ENCODE measurements at places on chromosomes 4 and X.

- DNase-seq = no peak
These were observed 3.6 kb upstream of the ASB11 start for GRCh38 chrX:15319075-15319474.

- DNase-seq = no peak
These were observed 26.0 kb downstream of the AFM start for GRCh38 chr4:73507541-73507940.

- no peak for DNase-seq
These were observed 4.1 kb downstream of the PRIMPOL start for GRCh38 chr4:184653650-184654049.

DNA sequence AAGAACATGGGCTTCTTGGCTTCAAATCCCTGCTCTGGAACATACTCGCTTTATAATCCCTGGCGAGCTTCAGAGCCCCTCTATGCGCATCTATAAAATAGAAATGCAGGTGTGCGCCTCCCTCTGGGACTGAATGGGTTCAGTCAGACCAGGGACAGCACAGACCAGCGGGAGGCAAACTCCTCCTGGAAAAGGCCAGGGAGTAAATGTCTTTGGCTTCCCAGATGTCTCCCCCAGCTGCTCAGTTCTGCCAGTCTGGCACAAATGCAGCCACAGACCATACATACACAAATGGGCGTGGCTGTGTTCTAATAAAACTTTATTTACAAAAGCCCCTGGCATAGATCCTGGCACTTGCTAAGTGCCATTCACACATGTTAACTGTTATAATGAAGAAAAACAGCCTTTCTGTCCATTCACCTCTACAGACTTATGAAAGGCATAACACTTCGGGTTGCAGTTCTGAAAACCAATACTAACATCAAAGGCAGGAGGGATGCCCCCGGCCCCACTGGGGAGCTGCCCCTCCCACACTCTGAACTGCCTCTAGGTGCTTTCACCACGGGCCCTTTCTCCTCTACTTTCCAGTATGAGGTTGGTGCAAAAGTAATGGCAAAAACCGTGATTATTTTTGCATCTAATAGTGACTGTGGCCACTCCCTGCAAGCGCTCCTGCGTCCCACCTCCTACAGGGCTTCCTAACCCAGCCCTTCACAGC lies 4.6 kb downstream of the JAKMIP1 start:
- no peak for DNase-seq

DNA sequence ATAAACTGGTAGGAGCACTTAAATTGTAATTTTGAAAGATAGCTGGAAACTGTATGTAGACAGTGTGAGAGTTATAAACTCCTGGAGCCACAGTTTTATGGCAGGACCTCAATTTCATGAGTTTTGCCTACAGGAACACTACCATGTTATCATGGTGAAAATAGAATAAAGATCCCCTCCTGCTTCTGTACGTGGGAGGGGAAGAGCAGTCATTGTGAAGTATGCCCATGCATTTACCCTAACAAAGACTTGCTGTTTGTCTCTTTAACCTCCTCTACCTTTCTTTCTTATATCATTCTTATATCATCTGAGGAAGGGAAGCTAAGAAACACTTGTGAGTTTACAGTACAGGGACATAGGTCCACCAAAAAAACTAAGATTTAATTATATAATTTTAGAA lies 327.0 kb downstream of the PCDH10 start:
- DNase-seq = no peak

- no peak for DNase-seq
These were observed 1.1 kb upstream of the PGRMC2 start for GRCh38 chr4:128288689-128289106.

GRCh38 chr4:145879598-145879997 lies 59.0 kb downstream of the ZNF827 start:
- no peak for DNase-seq

- no peak for DNase-seq
These were observed 25.8 kb downstream of the CRMP1 start for GRCh38 chr4:5866841-5867813.

- no peak for DNase-seq
These were observed 6.3 kb upstream of the FAM200B start for GRCh38 chr4:15675356-15675755.

- DNase-seq = no peak
These were observed 378.4 kb downstream of the PABPC4L start for GRCh38 chr4:133823177-133823576.

DNA sequence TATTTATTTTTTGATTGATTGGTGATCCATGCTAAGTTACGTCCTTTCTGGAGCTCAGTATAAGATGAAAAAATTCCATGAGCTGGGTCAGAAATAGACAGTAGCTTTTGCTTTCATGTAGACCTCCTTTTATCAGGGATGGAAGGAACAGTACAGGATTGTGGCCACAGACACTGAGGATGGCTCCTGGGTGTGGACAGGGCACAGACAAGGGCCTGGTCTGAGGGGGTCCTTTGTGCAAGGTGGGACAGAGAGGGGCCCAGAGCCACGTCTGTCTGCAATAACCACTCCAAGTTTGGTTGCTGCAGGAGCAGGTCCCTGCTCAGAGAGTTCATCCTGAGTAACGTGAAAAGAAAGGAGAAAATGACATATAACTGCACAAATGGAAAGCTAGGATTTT lies 127.1 kb downstream of the ENPP6 start:
- DNase-seq = no peak

DNA sequence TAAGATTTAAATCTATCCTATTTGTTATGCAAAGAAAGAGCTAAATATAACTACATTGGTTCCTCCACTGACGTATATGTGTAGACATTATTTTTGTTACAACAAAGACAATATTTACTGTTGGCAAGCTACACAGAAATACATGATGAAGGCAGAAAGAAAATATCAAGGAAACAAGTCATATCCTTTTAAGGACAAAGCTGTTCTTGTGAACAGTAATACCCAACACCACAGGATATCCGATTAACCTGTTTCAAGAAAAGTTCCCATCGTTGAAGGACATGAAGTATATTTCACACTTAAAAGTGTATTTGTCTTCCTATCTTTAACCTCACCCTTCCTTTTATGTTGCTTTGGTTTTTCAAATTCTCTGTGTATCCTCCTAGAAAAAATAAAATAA lies 235.8 kb upstream of the AADAT start:
- DNase-seq = no peak

GRCh38 chrX:73916931-73917667 lies 354.1 kb downstream of the CHIC1 start:
- DNase-seq = no peak

DNA sequence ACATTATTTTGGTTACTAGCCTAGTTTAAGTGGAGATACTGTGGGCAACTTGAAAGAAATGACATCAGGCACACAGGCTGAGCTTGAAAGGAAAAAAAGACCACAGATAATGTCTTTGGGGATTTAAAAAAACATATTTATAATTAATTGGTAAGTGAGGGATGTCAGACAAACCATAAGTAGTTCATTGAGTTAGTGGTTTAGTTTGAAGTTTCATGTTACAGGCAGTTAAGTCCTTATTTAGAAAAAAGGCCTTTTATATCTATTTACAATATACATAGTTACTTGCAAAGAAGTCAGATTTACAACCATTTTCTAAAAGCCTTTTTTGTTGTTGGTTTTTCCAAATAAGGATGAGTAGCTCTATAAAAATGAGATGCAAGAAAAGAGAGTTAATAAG lies 89.2 kb downstream of the CDS1 start:
- DNase-seq = no peak

GRCh38 chrX:65647801-65648200 lies 19.7 kb upstream of the MSN start:
- DNase-seq = no peak

DNA sequence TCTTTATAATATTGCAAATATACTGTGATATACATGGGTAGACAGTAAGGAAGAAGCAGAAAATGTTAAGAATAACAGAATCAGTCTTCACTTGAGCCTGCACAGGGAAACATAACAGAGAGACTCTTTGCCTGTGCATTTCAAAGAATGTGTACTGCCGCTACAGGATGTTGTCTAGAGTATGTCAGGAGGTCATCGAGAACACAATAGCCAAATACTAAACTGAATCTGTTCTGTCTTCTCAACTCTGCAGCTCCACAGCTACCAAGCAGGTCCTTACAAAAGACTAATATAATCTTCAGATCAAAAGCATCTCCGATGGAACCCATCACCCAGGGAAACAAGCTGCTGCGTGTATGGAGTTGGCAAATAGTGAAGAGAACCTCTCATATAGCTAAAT lies 471.5 kb downstream of the PCDH10 start:
- DNase-seq = no peak

DNA sequence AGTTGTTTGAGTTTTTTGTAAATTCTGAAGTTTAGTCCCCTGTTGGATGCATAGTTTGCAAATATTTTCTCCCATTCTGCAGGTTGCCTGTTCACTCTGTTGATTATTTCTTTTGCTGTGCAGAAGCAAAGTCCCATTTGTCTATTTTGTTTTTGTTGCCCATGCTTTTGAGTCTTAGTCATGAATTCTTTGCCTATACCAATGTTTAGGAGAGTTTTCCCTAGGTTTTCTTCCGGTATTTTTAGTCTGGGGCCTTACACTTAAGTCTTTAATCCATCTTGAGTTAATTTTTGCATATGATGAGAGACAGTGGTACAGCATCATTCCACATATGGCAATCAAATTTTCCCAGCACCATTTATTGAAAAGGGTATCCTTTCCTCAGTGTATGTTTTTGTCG lies 405.8 kb upstream of the RPS6KA3 start:
- DNase-seq = no peak

- no peak for DNase-seq
These were observed 21.7 kb upstream of the TBC1D8B start for GRCh38 chrX:106780664-106781377.

DNA sequence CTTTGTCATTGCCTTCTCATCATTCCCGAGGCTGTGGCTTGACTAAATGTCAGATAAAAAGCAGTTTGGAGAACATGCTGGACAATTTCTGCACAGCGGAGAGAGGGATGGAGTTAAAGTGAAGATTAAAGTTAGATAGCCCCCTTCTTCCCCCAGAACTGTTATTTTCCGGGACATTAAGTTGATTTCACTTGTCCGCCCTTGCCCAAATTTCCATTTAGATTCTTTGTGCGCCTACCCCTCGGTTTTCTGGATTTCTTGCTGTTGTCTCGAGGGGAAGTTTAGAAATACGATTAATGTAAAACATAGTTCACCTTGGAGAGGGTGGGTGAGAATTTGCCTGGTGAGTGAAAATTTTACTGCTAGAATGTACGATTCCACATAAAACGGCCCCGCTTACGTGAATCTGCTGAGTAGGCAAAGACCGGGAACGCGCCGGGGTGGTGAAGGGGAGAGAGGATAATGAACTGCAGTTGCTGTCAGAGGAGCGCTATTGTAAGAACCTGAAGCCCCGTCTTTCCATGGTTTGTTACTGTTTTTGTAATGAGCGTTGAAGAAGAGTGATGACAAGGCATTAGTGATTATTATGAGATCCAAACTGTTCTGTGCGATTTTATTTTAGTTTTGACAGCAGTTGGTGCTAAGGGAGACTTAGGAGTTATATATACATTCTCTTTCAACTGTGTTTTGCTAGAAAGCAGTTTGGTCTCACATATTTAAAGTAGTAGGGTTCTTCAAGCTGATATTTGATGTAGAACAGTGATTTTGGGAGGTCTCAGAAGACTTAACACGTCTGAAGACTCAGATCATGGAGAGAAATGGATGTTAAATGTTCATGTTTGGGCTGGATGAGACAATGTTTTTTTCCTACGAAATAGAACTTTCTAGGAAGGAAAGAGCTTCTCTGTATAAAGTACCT lies 73.0 kb downstream of the AFF1 start:
- DNase-seq = no peak

DNA sequence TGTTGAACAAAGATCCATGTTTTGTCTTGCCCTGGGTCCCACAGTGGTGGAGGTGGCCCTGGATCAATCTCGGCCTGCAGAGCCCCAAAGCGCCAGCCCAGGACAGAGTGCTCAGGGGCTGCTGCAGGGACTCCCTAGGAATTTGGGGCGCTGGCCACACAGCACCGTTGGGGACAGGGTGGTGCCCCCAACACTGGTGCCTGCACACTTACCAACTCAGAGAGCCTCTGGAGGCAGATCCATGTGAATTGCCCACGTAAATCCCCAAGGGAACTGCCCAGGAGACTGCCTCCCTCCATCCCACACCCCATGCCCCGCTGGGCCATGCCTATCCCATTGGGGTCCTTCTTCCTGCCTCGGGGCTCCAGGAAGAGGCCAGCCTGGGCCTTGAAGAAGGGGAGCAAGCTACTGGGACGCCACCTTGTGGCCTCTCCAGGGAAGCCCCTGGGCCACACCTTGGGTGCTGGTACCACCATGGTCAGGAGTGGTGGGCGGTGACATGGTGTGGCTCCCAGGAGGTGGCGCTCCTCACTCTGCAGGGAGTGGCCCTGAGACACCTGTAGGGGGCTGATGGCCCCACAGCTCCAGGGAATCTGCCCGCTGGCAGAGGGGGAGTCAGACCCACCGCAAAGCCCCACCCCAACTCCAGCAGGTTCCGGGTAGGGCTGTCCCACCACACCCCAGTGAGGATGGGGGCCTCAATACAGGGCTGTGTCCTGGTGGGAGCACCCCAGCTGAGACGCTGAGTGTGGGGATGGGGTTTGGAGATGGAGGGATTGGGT lies 22.8 kb downstream of the CFAP99 start:
- no peak for DNase-seq
